ENCODE measurements at places on chromosomes 2 and 18.

DNA sequence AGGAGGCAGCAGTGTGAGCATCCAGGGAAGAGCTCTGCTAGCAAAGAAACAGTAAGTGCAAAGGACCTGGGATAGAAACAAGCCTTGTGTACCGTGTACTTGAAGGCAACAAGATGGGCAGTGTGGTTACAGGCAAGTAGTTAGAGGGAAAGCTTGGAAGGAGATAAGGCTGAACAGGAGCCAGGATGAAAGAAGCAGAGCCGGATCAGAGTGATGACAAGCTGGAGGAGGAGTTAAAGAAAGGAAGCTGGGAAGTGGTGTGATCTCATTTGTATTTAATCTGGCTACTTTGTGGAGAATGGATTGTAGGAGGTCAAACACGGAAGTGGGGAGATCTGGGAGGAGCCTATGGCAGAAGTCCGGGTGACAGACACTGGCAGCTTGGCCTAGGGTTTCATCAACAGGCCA lies 44.7 kb upstream of the VPS54 start:
- no peak for DNase-seq

DNA sequence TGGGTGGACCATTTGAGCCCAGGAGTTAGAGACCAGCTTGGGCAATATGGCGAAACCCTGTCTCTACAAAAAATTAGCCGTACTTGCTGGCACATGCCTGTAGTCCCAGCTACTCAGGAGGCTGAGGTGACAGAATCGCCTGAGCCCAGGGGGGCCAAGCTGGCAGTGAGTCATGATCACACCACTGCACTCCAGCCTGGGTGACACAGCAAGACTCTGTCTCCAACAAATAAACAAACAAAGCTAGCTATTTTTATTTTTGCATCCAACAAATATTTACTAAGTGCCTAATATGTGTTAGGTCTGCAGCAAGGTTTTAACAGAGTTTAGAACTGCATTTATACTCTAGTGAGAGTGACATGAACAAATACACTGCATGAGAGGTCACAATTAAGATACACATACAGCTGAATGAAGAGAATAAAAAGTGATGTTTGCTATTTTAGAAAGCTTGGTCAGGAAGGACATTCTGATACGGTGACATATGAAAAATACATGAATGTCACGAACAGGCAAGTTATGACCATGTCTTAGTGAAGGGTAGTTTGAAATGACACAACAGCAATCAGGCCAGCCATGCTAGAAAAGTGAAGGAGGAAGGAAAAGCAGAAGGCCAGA lies 83.2 kb upstream of the FRZB start:
- DNase-seq: no peak

DNA sequence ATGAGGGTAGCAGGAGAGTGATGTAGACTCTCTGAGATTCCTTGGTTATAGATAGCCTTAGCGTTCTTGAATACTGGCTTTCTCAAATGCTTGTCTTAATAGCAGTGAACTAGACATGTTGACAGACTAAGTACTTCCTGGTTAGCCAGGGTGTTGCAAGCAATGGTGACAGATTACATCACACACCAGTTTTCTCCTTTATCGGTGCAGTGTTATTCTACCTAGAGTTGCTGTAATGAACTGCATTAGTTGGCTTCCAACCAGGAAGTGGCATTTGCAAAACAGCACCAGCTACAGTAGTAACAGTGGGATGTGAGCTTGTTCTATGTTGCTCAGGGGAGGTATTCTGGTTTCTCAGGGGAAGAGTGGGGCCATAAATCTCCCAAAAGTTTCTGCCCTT lies 582.2 kb upstream of the DDX18 start:
- no peak for DNase-seq

- no peak for DNase-seq
Measured at GRCh38 chr18:58015065-58015780, 28.8 kb upstream of the NEDD4L start.

- no peak for DNase-seq
Measured at GRCh38 chr2:238966072-238966937, 118.4 kb downstream of the TWIST2 start.

- no peak for DNase-seq
Measured at GRCh38 chr2:27324720-27325119, 1.8 kb upstream of the MPV17 start.

DNA sequence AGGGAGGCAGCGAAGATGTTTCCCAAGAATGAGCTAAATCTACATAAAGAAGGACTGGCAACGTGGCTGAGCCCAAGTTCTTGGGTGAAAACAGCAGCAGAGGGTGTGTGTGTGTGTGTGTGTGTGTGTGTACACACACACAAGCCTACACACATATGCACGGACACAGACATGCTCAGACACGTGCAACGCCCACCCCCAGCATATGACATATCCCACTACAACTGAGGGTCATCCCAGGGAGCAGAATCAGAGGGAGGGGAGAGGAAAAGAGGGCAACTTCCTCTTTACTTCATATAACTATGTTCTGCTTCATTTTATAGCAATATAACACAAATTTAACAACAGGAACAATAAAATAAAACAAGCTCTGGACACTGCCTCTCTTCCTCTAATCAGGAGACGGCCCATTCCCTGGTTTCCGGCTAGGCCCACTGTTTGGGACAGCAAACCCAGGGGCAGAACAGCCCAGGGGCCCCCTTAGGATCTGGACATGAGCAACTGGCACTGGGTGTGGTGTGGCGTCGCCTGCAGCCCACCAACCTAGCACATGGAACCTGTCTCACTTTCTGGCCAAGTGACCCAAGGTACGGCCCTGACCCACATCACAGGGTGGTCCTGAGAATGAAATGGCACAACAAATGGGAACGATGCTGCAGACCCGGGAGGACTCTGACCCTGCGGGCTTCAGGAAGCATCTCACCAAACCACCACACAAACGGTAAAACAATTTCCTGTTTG lies 25.0 kb downstream of the FAM178B start:
- no peak for DNase-seq

DNA sequence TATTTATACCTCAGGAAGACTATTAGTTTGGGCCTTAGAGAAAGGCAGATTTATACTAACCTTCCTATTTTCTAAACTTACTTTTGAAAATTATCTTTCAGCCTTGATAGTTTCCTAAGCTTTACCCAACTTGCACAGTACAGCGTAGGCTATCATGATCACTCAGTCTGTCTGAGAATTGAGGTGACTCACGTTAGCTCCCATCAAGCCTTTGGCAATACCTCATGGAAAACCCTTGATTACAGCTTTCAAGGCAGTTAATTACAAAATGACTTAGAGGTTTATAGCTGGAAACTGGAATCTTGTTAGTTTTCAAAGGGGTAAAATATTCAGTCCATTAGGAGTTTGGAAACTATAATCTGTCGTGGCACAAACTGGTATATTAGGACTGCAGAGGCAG lies 26.4 kb upstream of the ARMC9 start:
- DNase-seq: no peak

DNA sequence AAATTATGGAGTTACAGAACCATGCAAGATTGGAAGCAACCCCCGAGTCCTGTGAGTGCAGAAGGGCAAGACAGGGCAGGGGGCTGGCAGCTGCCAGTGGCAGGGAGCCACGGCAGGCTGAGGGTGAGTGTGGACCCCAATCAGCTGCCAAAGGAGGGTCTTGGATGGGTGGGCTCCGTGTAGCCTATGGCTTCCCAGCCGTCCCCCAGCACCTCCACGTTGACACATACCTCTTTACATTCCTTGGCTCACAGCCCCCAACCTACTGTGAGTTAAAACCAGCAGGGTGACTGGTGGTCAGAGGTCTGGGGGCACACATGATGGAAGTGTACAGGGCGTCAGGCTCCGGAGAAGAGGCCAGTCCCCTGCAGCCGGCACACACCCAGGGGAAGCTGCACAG lies 60.9 kb upstream of the SALL3 start:
- no peak for DNase-seq

GRCh38 chr18:12012697-12013096 lies 31.4 kb downstream of the IMPA2 start:
- DNase-seq: no peak

DNA sequence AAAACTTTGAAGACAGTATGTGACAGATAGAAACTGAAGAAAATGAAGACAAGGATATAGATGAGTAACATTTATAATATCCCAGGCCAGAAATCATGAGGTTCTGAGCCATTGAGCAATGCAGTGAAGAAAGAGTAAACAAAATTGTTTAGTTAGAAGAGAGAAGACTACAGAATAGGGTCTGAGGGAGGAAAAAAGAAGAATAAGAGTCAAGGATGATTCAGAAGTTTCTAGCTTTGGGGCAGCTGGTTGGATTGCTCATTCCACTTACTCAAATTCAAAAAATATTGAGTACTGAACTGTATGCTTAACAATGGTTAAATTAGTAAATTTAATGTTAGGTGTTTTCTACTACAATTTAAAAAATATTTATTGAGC lies 155.0 kb upstream of the OTX1 start:
- no peak for DNase-seq

- DNase-seq: no peak
Measured at GRCh38 chr18:2223449-2223848, 347.9 kb downstream of the METTL4 start.

GRCh38 chr2:197071213-197071612 lies 144.7 kb upstream of the PGAP1 start:
- DNase-seq: no peak

DNA sequence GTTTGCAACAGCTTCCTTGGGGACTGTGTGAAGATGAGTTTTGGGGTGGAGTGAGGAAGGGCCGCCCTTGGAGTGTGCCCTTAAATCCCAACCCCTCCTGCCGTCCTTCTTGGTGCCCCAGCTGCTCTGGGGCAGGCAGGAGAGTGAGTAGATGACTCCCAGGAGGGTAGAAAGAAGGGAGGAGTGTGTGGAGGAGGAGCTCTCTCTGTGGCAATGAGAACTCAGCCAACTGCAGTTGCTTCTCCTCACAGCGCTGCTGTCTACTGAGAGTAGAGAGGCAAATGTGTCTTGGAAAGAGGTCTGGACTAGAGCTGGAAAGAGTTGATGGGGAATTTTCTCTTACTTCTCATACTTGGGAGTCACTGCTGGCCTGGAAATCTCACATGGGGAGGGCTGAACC lies 21.8 kb upstream of the SIX2 start:
- no peak for DNase-seq

DNA sequence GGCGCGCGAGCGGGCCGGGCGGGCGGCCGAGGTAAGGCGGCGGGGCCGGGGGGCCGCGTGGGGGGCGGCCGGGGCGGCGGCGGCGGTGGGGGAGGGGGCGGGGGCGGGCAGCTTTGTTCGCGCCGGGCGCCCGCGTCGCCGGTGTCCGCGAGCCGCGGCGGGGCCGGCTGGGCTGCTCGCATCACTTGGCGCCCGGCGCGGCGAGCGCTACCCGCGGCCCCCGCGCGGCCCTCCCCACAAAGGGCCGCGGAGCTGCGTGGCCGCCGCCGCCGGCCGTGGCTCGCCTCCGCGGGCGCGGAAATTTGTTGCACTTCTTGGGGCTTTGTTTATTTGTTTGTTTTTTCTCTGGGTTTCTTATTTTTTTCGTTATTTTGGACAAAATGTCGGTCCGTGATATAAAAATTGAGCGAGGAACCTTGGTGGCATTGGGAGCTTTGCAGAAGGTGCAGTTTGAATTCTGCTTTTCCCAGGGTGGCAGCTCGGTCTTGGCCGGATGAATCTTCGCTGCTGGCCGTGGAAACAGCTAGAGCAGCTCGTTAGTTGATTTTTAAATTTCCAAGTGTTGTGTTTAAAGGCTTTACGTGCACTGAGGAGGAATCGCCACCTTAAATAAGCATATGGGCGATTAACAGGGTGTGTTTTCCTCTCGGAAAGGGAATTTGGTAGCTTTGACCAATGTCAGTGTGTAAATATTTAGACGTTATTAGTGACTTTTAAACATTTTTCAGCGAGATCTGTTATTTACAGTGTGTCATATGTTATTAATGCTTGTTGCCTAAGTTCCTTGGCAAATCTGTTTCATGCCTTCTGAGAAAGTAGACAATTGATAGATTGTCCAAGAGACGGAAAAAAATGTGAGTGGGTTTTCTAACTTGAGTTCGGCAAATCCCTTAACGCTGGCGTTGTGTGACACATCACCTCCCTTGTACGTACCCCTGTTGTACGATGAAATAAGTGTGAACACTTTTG lies 822 bp downstream of the UBE2E3 start:
- no peak for DNase-seq

DNA sequence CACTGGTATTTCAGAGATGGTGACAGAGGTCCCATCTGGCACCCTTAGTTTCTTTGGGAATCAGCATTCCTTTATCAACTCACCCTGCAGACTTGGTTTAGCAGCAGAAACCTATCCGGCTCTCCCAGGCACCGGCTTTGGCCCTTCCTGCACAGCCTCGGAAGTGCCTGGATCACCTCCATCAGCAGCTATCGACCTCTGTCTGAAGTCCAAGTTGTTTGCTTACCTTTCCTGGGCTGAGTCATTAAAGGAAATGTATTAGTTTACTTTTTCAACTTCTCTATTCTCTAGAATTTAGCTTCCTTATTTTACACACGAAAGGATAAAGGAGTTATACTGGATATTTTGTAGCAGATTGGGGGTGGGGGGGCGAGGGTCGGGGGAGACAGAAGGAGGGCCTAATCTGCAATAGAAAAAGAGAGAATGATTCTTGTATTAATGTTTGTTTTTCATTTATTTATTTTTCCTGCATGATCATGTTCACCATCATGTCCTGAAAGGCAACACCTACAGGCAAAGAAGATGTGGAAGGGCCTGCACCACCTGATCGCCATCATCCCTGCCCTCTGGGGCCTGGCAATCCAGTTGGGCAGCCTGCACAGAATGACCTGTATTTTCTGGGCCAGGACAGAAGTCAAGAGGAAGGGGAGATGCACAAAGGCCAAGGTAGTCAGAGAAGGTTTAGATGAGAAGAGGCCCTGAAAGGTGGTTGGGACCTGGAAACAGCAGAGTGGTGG lies 22.1 kb upstream of the MAT2A start:
- DNase-seq: no peak

Measured in NCI-H1105 (cell line).